ENCODE measurements at places on chromosomes 6 and 20. TPM values are rescaled to one million over a fixed set of nuclear protein-coding genes. Genes with fewer than 3 reads are reported as not detected.

GRCh38 chr6:3500262-3501014 is 43.6 kb upstream of the SLC22A23 start:
- DNase-seq, result no peak

DNA sequence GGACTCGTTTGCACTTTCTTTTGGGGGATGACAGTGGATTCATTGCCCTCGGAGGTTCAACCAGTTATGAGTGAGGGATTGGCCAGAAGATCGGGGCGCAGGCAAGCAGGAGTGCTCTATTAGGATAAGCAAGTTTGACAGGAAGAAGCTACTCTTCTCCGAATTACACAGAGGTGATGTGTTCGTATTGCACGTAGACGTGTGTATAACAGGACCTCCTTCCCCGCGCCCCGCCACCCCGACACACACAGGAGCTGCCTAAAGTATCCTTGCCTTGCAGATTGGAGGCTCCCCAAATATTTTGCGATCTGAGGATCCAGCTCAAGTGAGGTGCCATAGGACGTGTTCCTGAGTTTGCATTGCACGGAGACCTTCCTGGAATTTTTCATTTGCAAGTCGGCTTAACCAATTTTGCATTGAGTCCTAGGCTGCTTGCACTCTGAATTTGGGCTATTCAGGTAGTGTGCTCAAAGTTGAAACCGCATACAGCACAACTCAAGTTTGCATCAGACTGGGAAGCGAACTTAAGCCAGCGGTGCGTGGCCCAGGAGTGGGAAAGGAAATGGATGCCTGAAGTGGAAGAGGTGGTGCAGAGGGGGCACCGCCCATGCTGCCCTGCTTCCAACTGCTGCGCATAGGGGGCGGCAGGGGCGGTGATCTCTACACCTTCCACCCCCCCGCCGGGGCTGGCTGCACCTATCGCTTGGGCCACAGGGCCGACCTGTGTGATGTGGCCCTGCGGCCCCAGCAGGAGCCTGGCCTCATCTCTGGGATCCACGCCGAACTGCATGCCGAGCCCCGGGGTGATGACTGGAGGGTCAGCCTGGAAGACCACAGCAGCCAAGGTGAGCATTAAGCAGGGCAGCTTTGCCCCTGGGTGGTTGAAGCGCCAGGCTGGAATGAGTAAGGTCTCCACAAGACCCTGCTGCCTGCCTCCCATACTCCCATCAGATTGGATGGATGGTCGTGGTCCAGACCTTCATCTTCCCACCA is 770 bp downstream of the TCF19 start:
- DNase-seq, result no peak

DNA sequence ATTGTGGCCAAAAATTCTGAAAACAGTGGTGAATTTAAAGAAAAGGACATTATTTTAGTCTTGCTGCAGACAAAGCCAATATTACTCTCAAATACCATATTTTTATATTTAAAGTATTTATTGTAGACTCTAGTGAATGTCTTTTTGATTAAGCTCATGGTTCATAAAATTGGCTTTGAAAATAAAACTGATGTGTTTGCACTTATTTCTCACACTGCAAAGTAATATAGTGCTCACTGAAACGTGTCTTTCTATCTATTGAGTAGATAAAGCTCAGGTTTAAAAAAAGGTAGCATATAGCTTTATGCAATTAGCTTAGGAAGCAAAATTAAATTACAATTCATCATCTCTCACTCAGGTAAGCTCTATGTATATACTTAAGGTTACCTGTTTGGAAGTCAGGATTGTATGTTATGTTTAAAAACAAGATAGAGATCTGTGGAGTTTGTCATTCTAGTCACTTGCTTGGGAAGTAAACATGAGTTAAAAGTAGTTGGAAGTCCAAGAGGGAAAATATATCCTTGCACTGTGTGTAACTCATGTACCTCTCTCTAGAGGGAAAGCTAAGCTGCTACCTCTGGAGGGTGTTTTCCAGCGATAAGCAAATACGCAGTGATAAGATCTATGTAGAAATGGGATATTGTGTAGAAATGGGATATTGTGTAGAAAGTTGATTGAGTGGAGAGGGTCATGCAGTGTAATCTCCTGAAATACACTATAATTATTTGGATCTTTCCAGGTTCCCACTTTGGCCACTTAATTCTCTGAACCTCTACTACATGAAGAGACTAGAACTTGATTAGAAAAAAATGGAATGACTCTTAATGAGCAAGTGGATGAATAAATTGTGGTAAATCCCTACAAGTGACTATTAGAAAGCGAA is 29.9 kb upstream of the SPTLC3 start:
- no peak for DNase-seq

GRCh38 chr6:145669627-145670034 is 65.7 kb downstream of the EPM2A start:
- DNase-seq, result no peak

GRCh38 chr6:30769088-30769852 is 24.9 kb upstream of the IER3 start:
- DNase-seq, result no peak

DNA sequence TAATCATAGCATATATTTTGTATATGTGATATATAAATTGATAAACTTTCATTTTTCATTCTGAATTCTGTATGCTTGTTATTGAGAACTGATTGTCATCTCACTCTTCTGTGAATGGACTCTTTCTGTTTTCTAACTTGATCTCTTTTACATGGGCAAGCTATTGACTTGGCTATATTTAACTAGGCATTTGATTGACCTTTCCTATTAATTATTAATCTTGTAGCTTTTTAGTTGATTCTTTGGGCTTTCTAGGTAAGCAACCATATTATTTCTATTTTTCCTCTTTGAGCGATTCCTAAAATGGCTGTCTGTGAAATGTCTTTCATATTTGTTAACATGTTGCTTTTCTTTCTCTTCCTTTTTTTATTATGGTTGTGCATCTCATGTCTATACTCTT is 347.1 kb downstream of the CDKAL1 start:
- DNase-seq, result no peak

The PRDM13 gene
- total RNA-seq, result not detected

DNA sequence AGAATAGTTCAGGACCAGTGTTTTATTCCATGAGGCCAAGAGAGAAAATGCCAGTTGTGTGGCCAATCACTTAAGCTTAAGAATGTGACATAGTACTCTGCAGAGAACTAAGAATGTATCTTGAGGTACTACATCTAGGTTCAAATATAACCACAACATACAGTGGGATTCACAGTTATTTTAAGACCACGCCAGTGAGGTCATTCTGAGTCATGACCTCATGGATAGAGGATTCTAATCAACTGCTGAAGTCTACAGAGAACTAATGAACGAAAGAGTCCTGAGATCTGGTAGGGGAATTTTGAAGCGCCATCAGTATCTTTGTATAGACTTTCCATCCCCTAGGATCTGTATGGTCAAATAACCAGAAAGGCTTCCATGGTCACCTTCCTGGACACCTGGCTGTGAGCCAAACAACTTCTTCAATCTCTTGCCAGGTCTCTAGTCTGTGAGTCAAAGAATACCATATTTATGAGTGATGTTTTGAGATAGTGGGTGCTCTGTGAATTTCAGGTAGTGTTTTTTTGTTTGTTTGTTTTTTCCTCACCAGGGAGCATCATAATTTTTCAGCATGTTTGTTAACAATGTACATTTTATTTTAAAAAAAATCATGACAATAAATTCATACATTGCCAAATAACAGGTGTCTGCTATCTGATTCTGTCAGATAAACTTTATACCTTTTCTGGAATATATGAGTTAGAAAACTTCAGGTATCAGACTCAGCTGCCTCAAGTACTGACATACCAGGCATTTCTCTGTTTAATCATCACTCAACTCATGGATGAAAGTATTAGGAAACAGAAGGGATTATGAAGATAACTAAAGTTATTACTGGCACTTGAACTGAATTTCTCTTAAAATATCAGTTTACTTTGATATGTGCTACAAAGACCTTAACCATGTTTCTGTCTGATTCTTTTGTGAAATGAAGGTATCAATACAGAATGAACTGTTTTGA is 217.9 kb downstream of the PLCB4 start:
- DNase-seq, result no peak

DNA sequence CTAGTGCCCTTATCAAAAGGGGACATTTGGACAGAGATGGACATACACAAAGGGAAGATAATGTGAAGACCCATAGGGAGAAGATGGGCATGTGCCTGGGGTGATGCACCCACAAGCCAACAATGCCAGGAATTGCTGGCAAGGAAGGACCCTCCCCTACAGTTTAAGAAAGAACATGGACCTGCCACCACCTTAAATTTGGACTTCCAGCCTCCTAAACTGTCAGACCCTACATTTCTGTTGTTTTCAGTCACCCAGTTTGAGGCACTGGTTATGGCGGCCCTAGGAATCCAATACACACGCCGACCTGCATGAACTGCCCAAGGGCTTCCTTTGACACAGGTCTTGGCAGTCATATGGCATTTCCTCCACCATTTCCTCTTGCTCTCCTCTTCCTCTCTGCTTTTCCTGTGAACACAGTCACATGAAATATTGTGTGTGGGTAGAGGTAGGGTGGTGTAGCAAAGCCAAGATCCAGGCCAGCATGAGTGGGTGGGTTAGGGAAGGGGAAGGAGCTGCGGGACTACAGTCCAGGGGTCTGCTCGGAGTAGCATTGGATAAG is 115.6 kb downstream of the ZDHHC14 start:
- DNase-seq, result no peak

DNA sequence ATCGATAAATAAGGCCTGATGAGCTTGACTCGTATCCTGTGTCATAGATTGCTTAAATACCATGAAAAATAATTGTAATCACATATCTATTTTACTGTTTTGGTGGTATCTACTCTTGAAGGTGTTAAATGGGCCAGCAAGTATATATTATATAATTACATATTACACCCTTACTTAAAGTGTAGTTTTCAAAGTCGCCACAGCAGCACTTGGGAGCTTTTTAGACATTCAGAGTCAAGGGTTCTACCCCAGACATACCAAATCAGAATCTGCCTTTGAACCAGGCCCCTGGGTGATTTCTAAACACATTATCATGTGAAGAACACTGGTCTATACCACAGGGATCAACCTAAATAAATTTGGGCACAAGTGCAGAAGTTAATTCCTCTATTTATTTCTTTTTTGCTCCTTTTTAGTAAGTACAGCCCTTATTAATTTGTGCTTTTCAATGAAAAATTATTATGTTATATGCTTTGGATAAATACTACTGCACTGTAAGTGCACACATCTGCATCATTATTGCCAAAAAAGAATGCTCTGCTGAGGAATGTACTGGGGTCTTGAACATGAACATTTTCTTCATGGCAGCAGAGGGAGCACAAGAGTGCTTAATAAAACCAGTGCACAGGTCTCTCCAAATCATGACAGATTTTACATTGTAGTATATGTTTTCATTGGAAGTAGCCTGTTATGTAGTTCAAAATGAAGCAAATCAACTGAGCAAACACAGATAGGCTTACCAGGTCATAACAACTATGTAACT is 3.1 kb upstream of the ATXN1 start:
- DNase-seq, result no peak

GRCh38 chr6:141594874-141595273 is 537.9 kb upstream of the GJE1 start:
- DNase-seq, result no peak

DNA sequence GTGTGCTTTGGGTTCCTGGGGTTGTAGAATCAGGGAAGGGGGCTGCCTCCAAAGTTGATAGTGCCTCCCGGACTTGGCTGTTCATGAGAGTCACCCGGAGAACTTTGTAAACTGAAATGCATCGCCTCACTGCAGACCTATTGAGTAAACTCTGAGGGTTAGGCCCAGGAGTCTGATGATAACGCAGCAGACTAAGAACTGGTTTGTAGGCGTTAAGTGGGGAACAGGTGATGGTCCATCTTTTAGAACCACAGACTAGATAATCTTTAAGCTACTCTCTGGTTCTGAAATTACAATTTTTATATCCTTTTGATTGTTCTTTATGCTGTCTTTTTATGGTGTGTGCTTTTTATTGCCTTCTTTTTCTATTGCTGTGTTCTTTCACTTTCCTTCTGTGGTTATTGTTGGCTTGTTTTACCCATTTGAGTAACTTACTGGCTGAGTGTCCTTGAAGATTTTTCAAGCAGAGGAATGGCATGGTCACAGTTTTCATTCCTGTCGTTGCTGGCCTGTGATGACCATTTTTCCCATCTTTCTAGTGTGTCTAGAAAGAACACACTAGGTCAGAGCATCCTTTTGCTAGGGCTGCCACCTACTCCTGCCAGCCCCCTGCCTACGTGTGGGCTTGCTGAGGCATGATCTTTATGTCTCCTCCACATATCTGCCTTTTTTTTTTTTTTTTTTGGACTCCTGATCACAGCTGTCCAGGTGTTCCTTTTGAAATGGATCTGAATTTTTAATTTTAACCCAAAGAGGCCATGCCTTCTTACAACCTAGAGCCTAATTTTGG is 30.9 kb downstream of the LRRC1 start:
- DNase-seq, result no peak

GRCh38 chr20:37892001-37892400 is 10.9 kb upstream of the VSTM2L start:
- DNase-seq, result no peak

- no peak for DNase-seq
Observed at GRCh38 chr20:22546344-22546743, 38.0 kb downstream of the FOXA2 start.
